Activated CD4-positive, alpha-beta T cell treated with anti-CD3 and anti-CD28 coated beads for 36 hours (primary cell): ENCODE measurements at places on chromosomes 12 and 14.

GRCh38 chr12:95774311-95775045, 16.1 kb downstream of the NTN4 start:
- no peak for DNase-seq
- no peak overlapping the region for H3K27ac ChIP-seq

DNA sequence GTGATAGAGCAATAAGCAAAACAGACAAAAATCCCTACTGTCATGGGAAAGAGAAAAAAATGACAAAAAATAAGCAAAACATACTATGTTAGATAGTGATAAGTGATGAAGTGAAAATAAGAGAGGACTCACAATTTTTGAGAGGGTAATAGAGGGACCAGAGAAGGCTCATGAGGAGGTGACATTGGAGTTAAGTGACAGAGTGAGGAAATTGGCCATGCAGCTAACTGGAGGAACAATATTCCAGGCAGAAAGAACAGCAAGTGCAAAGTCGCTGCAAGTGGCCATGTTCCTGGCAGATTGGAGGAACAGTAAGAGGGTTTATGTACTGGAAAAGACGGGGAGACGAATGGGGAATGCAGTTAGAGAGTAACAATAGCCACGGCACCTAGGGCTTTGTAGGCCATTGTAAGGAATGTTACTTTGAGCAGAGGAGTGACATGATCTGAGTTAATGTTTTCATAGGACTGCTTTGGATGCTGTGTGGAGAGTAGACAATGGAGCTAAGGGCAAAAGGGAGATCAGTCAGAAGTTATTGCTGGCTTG, 1.4 kb upstream of the SAV1 start:
- H3K4me1 ChIP-seq = peaks cover 9% of the 10 kb centered on the region
- no peaks in the 10 kb centered on the region for H3K27me3 ChIP-seq
- no peak overlapping the region for H3K27ac ChIP-seq
- peaks cover 6% of the 10 kb centered on the region for H3K36me3 ChIP-seq

DNA sequence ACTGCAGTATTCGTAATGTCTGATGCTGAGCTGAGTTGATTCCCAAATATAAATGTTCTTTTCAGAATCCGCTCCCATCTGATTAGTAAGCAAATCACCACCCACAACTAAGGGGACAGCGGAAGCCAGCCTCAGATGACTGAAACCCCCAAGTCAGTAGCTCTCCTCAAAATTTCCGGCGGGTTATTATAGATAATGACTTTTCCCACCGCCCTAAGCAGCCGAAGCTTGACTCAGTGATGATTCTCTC, 469 bp upstream of the LRFN5 start:
- DNase-seq = no peak
- H3K4me1 ChIP-seq = peaks cover 24% of the 10 kb centered on the region
- peak overlapping the region; percentile 45 for H3K4me3 ChIP-seq
- no peaks in the 10 kb centered on the region for H3K36me3 ChIP-seq

- peaks cover 55% of the 10 kb centered on the region for H3K4me1 ChIP-seq
- no peaks in the 10 kb centered on the region for H3K27me3 ChIP-seq
- DNase-seq = no peak
These were observed 134.2 kb upstream of the HIF1A start for GRCh38 chr14:61561104-61561503.

GRCh38 chr14:43692706-43693105, 814.4 kb downstream of the FSCB start:
- no peak overlapping the region for H3K27ac ChIP-seq
- DNase-seq = no peak
- no peaks in the 10 kb centered on the region for H3K36me3 ChIP-seq
- no peak overlapping the region for H3K4me3 ChIP-seq
- no peaks in the 10 kb centered on the region for H3K27me3 ChIP-seq

DNA sequence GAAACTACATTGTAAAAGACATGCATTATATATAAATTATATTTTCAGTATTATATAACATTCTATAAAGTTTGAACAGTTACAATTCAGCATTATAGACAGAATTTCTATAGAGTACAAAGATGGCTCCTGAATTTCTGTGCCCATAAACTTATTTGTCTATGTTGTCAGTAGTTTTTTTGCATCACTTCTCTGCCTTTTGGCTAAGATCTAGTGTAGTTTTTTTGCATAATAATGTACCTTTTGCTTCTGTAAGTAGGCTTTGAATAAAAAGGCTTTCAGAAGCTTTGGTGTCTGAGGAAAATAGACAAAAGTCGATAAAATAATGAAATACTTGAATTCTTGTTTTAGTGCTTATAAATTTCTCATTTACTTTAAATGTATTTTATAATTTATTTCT, 11.1 kb downstream of the DNAL1 start:
- H3K36me3 ChIP-seq = peaks cover 12% of the 10 kb centered on the region
- H3K4me3 ChIP-seq = no peak overlapping the region
- no peak for DNase-seq
- no peak overlapping the region for H3K27ac ChIP-seq

DNA sequence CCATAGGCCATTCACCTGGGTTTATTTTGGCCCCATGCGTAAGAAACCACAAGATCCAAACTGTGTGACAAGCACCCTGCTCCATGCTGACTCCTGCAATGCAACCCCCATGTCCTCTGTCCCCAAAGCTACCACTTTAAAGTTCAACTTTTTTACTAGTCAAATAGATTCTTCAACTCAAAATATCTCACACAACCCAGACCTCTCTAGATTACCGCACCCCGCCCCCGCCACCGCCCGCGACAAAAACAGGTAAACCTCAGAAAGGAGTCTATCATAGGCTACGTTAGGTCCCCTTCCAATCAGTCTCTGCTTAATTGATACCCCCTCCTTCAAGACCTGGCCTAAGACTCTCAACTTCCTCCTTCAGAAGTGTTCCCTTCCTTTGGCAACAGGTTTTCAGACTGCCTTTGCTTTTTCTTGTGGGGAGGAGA, 2.2 kb downstream of the ZFP36L1 start:
- peak; percentile 88 for DNase-seq
- peaks cover 64% of the 10 kb centered on the region for H3K36me3 ChIP-seq
- peaks cover 47% of the 10 kb centered on the region for H3K4me1 ChIP-seq
- peak overlapping the region; percentile 100 for H3K27ac ChIP-seq
- no peaks in the 10 kb centered on the region for H3K27me3 ChIP-seq
- H3K4me3 ChIP-seq = peak overlapping the region; percentile 90

GRCh38 chr12:128258866-128259555, 8.0 kb upstream of the TMEM132C start:
- H3K4me1 ChIP-seq = no peaks in the 10 kb centered on the region
- H3K36me3 ChIP-seq = no peaks in the 10 kb centered on the region
- no peak overlapping the region for H3K4me3 ChIP-seq
- H3K27ac ChIP-seq = no peak overlapping the region

- no peak for DNase-seq
- H3K27ac ChIP-seq = no peak overlapping the region
- no peaks in the 10 kb centered on the region for H3K4me1 ChIP-seq
- H3K27me3 ChIP-seq = no peaks in the 10 kb centered on the region
- no peaks in the 10 kb centered on the region for H3K36me3 ChIP-seq
These were observed 73.0 kb downstream of the TMEM132D start for GRCh38 chr12:129830796-129831195.

DNA sequence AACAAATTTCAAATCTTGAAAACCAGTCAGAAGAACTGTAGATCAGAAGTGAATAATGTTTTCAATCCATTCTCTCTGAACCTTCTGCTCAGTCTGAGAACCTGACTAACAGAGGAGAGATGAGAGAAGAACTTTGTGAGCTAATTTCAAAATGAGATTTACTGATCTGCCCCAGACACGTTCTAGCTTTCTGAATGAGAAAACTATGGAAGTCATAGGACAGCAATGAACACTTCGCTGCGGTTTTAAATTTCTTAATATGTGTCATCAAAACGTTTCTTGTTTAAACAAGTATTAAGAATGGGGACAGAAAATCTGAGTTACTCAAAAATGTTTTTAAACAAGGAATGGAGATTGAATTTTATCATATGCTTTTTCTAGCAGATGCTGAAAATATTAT, 66.6 kb upstream of the FAR2 start:
- DNase-seq = no peak
- H3K36me3 ChIP-seq = no peaks in the 10 kb centered on the region
- peaks cover 11% of the 10 kb centered on the region for H3K4me1 ChIP-seq
- H3K4me3 ChIP-seq = no peak overlapping the region
- peaks cover 10% of the 10 kb centered on the region for H3K27me3 ChIP-seq

GRCh38 chr14:30681752-30682355, 59.7 kb downstream of the SCFD1 start:
- H3K4me3 ChIP-seq = no peak overlapping the region
- H3K4me1 ChIP-seq = no peaks in the 10 kb centered on the region
- H3K27me3 ChIP-seq = no peaks in the 10 kb centered on the region
- DNase-seq = no peak
- H3K36me3 ChIP-seq = peaks cover 33% of the 10 kb centered on the region
- H3K27ac ChIP-seq = no peak overlapping the region
